PC-3 (cell line): ENCODE measurements at places on chromosomes 1 and 21. TPM values are rescaled to one million over a fixed set of nuclear protein-coding genes. Genes with fewer than 3 reads are reported as not detected.

BGLAP gene
- total RNA-seq = 0.35 and 2.5 TPM in 2 replicates

CCDC24 gene
- 10.1 and 21.9 TPM in 2 replicates for total RNA-seq

CXADR gene
- 11.2 and 11.5 TPM in 2 replicates for total RNA-seq

SPRR1A gene
- not detected in 2 replicates for total RNA-seq

- H3K4me3 ChIP-seq = no peak overlapping the region
- H3K27me3 ChIP-seq = peaks cover 53% of the 10 kb centered on the region
- no peak overlapping the region for H3K27ac ChIP-seq
- H3K36me3 ChIP-seq = no peaks in the 10 kb centered on the region
These were observed 233.3 kb downstream of the KCNJ6 start for GRCh38 chr21:37682966-37683365.

DNA sequence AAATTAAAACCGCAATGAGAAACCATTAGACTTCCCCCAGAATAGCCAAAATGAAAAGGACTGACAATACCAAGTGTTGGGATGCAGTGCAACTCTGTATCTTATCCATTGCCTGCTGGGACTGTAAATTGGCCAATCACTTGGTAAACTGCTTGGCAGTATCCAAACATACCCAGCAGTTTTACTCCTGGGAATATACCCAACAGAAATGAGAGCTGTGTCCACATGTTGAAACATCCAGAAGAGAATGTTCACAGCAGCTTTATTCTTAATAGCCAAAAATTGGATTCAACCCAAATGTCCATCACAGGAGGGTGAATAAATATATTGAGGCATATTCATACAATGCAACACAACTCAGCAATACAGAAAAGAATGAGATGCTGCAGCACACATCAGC lies 13.7 kb upstream of the FAM20B start:
- peaks cover 15% of the 10 kb centered on the region for H3K4me1 ChIP-seq
- no peaks in the 10 kb centered on the region for H3K36me3 ChIP-seq
- no peaks in the 10 kb centered on the region for H3K27me3 ChIP-seq
- H3K27ac ChIP-seq = no peak overlapping the region
- no peak for DNase-seq

DNA sequence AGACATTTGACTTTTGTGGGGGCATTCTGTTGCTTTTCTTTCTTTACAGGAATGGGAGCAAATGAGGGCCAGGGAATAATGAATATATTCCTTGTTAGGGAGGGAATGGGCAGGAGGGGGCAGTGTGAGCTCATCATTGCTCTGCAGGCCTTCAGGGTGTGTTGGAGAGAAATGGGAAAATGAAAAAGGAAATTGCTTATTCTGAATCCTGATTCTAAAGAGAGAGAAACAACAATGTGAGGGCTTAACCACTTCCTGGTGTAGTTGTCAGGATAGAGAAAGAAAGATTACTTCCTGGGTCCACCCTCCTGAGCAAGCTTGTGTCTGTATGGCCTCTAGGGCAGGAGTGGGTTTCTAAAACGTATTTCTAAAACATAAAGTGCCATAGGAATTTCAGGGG lies 28.3 kb downstream of the VANGL2 start:
- H3K27me3 ChIP-seq = peaks cover 14% of the 10 kb centered on the region
- H3K36me3 ChIP-seq = no peaks in the 10 kb centered on the region
- peak; percentile 70 for DNase-seq
- no peak overlapping the region for H3K4me3 ChIP-seq
- no peak overlapping the region for H3K27ac ChIP-seq

DNA sequence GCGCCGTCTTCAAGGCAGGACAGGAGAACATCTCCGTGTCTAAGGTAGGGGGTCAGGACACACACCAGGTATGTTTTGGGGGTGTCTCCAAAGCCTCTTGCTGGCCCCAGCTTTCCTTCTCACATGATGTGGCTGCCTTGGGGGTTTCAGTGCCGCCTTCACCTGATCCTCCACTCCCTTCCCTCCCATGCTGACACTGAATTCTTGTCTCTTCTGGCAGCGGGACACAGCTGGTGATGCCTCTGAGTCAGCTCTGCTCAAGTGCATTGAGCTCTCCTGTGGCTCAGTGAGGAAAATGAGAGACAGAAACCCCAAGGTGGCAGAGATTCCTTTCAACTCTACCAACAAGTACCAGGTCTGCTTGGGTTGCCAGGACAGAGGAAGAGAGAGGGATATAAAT lies 13.5 kb downstream of the ATP1A2 start:
- no peaks in the 10 kb centered on the region for H3K27me3 ChIP-seq
- H3K36me3 ChIP-seq = no peaks in the 10 kb centered on the region
- no peak overlapping the region for H3K27ac ChIP-seq
- DNase-seq = peak; percentile 19

- H3K27me3 ChIP-seq = no peaks in the 10 kb centered on the region
- H3K4me1 ChIP-seq = peaks cover 5% of the 10 kb centered on the region
- H3K36me3 ChIP-seq = peaks cover 26% of the 10 kb centered on the region
- no peak overlapping the region for H3K27ac ChIP-seq
These were observed 18.2 kb upstream of the DPH5 start for GRCh38 chr1:101043776-101044175.

DNA sequence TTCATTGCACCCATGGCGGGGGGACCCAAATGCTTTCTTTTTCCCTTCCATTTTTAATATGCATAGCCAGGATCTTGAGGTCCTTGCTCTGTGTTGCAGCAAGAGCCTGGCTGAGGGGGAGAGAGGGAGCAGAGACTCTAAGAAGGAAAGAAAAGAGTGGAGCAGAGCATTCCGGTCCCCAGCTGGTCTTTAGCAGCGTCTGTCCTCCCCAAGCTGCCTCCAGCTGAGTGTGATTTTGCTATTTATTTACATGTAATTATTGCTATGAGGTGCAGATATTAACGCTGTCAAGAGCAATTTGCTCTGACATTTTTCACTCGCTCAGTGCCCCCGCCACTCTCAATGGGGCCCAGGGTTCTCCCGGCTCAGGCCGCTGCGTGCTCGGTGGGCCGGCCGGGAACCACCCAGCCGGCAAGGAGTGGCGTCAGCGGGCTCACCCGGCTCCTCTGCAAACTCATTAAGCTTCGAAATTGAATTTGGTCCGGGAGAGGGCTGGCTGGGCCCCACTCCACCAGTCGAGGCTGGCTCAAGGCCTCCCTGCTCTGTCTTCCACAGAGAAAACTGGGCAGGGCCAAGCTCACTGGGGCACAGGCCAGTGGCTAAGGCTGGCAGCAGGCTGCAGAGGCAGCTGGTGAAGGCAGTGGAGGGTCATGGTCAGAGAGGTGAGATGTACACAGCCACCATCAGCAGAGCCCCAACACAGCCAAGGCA lies 93.2 kb downstream of the PAX7 start:
- no peak overlapping the region for H3K4me3 ChIP-seq
- H3K27me3 ChIP-seq = peaks cover 43% of the 10 kb centered on the region
- no peak overlapping the region for H3K27ac ChIP-seq

GRCh38 chr1:148263906-148264255 lies 111.8 kb upstream of the NBPF11 start:
- H3K27me3 ChIP-seq = no peaks in the 10 kb centered on the region
- DNase-seq = no peak
- H3K27ac ChIP-seq = peak overlapping the region; percentile 89
- peak overlapping the region; percentile 70 for H3K4me3 ChIP-seq
- 0 out of 2 replicates have a peak, but pooled peaks cover 5% of the 10 kb centered on the region for H3K4me1 ChIP-seq
